AG20443 (cell line): ENCODE measurements at places on chromosomes 11 and 22.

DNA sequence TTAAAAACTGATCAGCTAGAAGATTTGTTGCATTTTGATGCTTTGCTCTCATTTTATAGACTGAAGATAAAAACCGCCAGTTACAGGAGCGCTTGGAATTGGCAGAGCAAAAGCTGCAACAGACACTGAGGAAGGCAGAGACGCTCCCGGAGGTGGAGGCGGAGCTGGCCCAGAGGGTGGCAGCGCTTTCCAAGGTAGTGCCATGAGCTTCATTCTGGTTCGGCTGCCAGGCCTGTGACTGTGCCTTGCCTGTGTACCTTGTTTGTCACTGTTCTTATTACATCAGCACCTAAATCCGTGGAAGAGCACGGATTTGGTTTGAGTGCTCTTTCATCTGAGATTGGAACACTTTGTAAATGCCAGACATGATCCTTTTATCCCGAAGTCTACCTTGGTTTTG lies 61.4 kb downstream of the PPFIA1 start:
- DNase-seq, result no peak

DNA sequence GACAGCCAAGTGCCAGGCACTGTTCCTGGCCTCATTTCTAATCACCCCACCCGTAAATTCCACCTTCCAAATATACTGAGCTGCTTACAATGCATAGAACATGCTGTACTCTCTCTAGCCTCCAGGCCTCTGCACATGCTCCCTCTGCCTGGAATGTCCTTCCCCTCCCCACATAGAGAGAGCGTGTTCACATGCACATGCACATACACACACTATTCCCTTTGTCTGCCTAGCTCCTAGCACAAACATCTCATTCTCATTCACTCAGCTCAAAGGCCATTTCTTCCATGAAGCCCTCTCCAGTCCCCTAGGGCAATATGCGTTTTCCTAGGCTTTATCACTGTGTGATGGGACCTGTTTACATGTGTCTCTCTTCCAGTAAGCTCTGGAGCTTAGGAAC lies 144.6 kb downstream of the WT1 start:
- DNase-seq, result no peak

GRCh38 chr11:63761188-63761587 lies 7.4 kb downstream of the ZFTA start:
- DNase-seq, result no peak

DNA sequence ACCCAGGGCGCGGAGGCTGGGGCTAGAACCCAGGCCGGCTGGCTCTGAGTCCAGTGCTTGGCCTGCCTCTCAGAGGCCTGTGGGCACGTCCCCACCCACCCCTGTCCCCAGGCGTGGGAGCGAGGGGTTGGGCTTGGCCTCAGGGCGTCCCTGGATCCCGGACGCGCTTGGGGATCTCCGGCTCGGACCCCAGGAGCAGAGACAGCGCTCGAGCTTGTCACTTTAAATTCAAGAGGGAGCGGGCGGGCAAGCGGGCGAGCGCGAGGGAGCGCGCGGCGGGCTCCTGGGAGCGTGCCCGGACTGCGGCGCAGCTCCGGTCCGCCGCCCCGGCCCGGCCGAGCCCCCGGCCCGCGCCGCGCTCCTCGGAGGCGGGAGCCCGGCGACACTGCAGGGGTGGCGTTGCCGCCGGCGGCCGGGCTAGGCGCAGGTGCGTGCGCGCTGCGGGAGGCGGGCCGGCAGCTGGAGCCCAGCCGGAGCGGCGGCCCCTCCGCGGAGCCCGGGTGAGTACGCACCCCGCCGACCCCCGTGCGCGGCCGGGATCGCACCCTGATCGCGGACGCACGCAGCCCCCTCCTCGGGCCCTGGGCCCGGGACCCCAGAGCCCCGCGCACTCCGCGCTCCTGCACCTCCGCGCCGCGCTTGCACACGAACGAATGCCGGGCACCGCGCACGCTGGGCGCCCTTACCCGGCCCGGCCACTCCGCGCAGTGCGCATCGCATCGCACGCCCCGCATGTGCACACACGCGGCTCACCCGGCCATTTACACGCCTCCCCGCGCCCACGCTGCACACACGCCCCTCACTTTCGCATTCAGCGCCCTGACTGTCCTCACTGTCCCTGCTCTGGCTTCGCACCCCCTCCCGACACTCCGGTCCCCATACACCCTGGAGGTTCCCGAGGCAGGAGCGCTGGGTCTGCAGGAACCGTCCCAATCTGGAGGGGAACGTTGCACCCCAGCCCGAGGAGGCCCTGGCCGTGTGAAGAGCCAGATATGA lies at the start of gene SYT12:
TSS of gene SYT12 (plus strand) at position 174 of the 996 bp plus-strand sequence. CDS start 7,011 bp downstream, outside the sequence.
- DNase-seq, result peak; percentile 56

DNA sequence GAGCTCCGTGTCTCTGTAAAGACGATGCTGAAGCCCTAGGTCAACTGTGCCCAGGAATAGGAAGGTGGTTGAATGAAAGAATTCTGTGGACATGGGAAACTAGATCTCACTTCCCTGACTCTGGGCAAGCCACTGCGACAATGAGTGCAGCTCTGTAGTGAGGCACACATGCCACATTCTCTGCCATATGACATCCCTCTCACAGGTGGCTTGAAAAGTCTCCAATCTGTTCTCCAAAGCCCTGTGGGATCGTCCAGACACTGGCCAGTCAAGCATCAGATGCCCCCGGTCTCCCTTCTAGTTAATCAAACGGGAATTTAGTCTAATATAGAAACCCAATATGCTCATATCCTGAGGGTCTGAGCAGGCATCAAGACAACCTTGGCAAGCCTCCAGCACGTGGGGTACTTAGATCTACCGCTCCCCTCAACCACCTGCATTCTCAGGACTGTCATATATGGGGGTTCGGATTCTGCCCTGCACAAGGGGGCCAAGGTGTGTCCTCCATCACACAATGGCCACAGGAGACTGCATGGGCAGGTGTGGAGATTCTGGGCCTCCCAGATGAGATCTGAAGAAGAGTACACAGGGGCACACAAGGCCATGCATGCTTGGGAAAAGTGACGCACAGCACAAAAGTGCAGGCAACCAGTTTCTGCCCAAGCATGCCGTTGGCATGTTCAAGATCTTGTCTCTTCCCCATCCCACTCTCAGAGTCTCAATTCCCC lies 11.9 kb downstream of the DKK3 start:
- DNase-seq, result no peak

DNA sequence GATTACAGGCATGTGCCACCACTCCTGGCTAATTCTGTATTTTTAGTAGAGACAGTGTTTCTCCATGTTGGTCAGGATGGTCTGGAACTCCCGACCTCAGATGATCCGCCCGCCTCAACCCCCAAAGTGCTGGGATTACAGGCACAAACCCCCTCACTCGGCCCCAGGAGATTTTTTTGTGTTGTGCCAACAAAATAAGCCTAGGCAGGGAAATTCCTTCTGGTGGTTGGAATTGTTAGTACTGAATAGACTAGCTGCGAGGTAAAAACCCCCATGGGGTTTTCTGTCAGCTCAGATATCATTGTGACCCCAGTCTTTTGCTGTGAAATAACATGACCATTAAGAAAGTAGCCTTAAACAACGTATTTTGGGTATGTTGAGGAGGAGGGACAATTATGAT lies 144.9 kb downstream of the BCR start:
- no peak for DNase-seq

DNA sequence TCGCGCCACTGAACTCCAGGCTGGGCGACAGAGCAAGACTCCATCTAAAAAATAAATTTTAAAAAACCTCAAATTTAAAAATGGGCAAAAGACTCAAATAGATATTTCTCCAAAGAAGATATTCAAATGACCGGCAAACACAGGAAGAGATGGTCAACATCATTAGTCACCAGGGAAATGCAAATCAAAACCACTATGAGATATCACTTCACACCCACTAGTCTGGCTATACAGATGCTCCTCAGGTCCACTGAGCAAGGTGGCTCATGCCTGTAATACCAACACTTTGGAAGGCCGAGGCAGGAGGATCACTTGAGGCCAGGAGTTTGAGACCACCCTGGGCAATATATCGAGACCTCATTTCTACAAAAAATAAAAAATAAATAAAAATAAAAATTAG lies 43.3 kb upstream of the SLC35C1 start:
- DNase-seq, result no peak

DNA sequence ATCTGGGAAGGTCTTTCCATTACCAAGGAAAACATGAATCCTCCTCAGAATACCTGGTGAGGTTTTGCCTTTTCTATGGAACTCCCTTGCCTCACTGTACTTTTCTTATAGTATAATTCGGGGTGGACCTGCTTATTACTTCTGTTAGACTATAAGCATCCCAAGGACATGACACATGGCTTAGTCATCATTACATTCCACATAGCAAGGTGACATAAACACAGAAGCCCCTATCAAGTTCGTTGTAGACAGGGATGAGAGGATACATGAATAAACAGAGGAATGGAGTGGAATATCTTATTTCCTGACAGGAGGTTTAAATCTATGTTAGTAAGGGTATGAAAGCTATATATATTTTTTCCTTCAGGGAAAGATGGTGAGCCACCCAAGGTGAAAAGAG lies 532.2 kb upstream of the CCDC90B start:
- no peak for DNase-seq

- DNase-seq, result peak; percentile 77
Observed at GRCh38 chr11:19419021-19419750, 178.4 kb upstream of the E2F8 start.

- peak; percentile 89 for DNase-seq
Observed at GRCh38 chr22:50218996-50219727, 18.4 kb downstream of the SELENOO start.

- no peak for DNase-seq
Observed at GRCh38 chr11:129790106-129790505, 25.5 kb upstream of the TMEM45B start.

DNA sequence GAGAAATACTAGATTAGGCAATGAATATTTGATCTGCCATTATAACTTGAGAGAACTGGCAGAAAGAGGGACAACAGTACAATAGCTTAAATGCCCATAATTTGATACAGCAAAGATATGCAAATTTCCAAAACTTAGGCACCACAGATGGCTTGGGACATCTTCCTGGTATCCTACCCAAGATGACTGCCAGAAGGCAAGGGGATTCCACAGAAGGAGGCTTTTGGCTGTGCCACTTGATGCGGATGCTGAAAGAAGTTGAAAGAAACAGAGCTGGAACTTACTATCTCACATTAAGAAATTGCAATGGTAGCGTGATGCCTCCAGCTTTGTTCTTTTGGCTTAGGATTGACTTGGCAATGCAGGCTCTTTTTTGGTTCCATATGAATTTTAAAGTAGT lies 216.7 kb downstream of the TTC28 start:
- DNase-seq, result no peak

GRCh38 chr22:23152238-23153114 lies 7.2 kb downstream of the RAB36 start:
- no peak for DNase-seq

DNA sequence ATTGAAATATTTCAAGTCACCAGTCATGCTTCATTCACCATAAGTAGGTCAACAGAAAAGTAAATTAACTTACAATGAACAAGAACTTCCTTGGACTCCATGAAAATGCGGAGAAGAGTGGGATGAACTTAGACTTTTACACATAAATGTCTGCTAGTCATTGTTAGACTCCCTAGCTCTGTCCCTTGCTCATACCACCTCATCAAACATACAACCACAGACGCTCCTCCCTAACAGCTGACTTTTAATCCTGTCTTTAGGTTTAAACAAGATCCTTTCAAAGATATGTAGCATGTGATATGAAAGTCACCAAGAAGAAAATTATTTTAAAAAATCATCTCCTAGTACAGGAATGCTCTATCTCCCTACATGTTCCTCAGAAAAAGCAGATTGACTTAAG lies 248.1 kb downstream of the DLG2 start:
- no peak for DNase-seq

DNA sequence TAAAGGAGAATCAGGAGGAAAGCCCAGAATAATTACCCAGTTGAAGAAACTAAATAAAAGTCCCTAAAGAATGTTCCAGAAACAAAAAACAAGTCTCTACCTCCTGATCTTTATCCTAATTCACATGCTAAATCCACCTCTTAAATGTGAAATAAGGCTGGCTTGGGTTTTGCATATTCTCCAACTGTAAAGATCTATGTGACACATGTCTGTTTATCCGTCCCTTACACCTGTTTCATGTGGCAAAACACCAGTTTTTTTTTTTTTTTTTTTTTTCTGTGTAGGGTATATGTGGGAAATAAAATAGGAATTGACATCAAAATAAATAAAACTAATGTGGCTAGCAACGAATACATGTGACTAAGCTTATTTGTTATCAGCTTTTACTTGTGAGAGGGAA lies 70.5 kb downstream of the NARS2 start:
- no peak for DNase-seq

DNA sequence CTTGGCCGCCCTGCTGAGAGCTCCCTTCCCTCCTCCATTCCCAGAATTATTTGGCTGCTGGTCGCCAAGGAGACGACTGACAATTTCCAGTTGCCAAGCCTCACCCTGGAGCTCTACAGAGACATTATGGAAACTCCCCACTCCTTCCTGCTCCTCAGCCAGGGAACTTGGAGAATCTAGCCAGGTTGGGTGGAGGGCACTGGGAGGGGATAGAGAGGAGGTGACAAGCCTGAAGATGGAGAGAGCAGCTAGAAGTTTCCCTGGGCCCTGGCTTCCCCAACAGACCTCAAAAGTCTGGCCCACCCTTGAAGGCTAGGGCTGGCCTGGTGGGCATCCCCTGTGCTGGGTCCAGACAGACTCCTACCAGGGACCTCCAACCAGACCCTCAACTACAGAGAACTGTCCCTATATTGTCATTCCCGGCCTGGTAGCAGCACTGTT lies 6.7 kb upstream of the VSIG10L2 start:
- no peak for DNase-seq

DNA sequence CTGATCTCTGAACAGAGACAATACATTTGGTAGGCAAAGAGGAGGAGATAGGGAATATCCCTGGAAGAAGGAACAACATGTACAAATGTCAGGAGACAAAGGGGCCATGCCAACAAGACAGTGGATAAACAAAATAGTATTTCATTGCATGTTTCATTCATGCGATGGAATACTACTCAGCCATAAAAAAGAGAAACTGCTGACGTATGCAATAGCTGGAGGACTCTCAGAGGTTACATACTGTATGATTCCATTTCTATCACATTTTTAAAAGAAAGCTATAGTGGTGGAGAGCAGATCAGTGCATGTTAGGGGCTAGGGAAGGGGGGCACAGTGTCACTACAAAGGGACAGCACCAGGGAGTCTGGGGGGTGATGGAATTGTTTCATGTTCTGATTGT lies 572.9 kb upstream of the CADM1 start:
- no peak for DNase-seq

DNA sequence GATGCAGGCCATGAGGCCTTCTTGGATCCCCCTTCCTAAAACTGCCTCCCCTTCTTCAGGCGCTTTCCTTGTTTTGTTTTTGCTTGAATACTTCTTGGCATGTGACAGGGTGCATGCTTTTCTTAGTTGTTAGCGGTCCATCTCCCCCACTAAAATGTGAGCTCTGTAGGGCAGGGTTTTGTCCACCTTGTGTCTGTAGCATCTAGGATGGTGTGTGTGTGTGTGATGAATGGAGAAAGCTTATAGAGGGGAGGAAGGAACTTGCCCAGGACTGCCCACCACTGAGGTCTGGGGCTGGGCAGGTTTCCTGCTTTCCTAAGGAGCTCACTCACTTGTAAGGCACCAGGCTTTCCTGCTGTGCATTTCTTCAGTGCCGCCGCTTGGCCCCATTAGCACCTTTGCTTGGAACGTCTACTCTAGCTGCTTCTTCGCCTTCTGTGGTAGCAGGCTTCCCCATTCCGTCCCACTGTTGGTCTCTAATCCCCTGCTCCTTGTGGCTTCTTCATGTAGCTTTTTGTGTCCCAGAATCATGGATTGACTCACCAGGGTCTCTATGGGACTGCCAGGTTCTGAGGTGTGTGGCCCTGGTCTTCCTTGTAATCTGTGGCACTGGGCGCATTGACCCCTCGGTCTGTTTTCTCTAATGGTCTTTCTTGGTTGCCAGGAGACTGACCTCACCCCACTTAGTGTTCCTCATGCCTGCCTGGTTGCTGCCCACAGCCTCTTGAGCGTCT lies 3.3 kb downstream of the DGCR8 start:
- no peak for DNase-seq

- DNase-seq, result no peak
Observed at GRCh38 chr22:29061773-29062172, at the start of gene C22orf31. C22orf31 (minus strand) TSS chr22:29061831; CDS start chr22:29061792, 39 bp downstream.
